ENCODE measurements at places on chromosomes 3 and 15.

DNA sequence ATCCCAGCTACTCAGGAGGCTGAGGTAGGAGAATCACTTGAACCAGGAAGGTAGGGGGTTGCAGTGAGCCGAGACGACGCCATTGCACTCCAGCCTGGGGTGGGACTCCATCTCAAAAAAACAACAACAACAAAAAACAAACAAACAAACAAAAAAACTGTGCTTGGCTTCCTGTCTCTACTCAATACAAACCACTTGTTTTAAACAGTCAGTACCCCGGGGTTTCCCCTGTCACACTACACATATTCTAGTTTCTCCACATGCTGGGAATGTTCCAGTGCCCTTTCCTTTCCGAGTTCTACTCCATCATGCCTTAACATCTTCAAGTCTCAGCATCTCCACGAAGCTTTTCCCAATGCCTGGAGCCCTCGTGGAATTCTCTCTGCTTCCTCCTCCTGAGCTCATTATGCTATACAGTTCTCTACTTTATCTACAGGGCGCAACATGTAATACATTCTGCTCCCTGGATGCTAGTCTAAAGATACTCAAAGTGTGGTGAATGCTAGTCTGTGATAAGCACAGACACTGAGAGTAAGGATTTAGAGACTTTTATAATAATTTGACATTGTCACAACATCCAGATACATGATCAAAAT lies 7.8 kb downstream of the EMC3 start:
- no peak overlapping the region for H3K27ac ChIP-seq
- no peak for DNase-seq
- no peak overlapping the region for H3K4me3 ChIP-seq

DNA sequence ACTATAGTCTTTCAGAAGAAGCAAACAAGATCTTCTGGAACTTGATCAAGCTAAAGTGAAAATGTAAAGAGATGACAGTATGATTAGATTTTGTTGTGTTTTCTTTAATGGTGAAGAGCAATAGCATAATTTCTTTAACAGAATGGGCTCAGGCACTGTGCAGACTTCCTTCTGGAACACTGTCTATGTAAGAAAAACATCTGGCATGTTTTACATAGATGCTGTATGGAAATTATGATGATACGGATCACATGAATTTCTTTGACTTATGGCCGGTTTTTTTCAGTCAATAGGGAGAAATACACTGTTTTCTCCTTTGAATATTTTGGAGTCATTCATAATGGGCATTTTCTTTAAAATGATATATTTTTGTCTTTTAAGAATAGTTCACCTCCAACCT lies 42.6 kb downstream of the PHLDB2 start:
- H3K27ac ChIP-seq: no peak overlapping the region
- no peaks in the 10 kb centered on the region for H3K4me1 ChIP-seq
- H3K36me3 ChIP-seq: no peaks in the 10 kb centered on the region
- DNase-seq: no peak

DNA sequence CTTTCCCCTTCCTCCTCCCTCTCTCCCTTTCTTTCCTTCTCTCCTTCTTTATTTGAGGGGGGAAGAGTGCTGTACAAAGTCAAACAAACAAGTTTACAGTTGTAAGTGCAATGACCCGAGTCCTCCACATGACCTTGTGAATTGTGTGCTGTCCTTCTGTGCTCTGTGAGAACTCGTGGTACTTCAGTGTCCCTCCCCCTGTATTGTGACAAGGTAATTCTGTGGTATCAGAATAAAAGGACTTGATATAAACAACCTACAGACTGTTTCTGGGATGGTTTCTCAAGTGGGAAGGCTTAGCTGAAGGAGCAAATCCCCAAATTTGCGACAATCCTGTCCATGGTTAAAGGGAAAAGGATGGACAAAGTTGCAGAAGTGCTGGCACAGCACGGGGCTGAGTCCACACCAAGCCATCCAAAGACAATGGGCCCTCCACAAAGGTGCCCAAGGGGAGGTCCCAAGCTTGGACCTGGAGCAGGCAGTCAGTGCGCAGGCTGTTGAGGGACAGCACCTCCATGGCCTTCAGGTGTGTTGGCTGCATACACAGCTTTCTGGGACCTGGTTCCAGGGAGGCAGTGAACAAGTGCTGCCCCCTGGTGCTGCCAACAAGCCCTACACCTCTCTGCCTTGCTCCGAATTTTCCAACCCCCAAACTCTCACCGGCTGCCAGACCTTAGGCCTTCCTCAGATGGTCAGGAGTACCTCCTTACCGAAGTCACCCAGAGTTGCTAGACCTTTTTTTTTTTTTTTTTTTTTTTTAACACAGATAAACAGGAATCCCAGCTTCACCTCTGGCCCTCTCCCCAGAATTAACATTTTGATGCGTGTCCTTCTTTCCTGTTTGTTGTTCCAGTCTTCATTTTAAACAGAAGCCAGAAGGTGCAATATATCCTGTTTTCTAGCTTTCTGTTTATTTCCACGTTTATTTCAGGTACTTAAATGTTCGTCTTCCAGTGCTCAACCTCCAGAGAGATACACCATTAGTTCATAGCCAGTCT lies 2.6 kb upstream of the APEH start:
- H3K27me3 ChIP-seq: no peaks in the 10 kb centered on the region
- H3K4me3 ChIP-seq: no peak overlapping the region
- H3K4me1 ChIP-seq: peaks cover 34% of the 10 kb centered on the region
- peaks cover 15% of the 10 kb centered on the region for H3K36me3 ChIP-seq
- no peak overlapping the region for H3K27ac ChIP-seq

DNA sequence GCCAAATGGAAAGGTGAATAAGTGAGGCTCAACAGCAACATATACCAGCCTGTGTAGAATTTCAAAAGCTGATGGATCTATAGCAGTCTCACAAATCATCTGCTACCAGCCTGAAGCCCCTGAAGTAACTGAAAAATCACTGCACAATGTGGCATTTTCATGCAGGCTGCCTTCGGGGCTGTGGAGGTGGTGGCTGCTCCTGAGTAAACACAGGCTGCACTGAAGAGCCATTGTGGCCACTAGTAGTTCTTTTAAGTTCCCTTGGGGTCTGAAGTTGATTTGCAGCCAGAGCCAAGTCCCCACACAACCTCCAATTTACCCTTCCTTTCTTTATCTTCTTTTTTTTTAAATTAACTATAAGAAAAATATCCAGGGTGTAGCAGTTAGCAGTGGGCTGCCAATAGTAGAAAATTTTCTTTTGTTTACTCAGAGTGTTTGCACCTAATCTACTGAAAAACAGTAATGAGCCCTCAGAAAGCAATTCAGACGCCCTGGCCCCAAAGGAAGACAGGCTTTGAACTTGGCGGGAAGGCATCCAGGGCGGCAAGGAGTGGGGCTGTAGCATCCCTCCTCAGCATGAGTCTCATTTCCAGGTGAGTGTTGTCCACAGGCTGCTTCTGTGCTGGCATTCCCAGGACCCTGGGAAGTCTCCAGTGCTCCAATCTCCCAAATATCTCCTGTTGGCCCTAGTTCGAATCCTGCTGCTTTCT lies 13.3 kb upstream of the SUSD5 start:
- H3K36me3 ChIP-seq: no peaks in the 10 kb centered on the region
- no peaks in the 10 kb centered on the region for H3K4me1 ChIP-seq
- no peaks in the 10 kb centered on the region for H3K27me3 ChIP-seq
- no peak overlapping the region for H3K27ac ChIP-seq
- DNase-seq: no peak
- H3K4me3 ChIP-seq: no peak overlapping the region

- no peak overlapping the region for H3K27ac ChIP-seq
- no peaks in the 10 kb centered on the region for H3K36me3 ChIP-seq
- no peaks in the 10 kb centered on the region for H3K4me1 ChIP-seq
- no peak overlapping the region for H3K4me3 ChIP-seq
These were observed 185.7 kb upstream of the CTDSPL start for GRCh38 chr3:37675833-37676596.

- no peaks in the 10 kb centered on the region for H3K36me3 ChIP-seq
- peaks cover 20% of the 10 kb centered on the region for H3K4me1 ChIP-seq
- H3K27me3 ChIP-seq: peaks cover 8% of the 10 kb centered on the region
- H3K27ac ChIP-seq: no peak overlapping the region
- H3K4me3 ChIP-seq: no peak overlapping the region
These were observed 260.1 kb downstream of the UACA start for GRCh38 chr15:70503073-70503745.

DNA sequence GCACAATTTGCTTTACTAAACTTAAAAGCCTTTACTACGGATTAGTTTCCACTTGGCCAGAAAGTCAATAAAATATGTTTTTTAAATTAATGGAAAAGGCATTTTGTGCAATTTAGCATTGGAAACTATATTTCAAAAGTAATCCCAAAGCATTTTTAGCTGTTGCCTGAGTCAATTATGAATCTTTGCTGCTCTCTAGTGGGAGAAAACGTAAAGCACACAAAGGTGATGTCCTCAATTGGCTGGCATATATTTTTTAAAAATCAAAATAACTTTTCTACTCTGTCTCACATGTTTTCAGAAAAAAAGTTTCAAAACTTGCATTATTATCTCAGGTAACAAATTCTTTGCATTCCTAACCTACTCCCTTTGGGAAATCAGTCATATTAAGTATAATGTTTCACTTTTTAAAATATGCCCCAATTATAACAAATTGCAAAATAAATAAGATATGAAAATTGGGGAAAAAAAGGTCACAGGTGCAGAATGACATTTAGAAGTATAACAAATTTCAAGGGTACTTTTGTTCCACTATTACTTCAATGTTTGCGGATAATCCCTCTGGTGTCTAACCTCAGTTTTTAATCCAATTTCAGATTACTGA lies 47.2 kb upstream of the TEX55 start:
- H3K4me3 ChIP-seq: no peak overlapping the region
- DNase-seq: no peak
- H3K27ac ChIP-seq: no peak overlapping the region
- H3K27me3 ChIP-seq: no peaks in the 10 kb centered on the region
- no peaks in the 10 kb centered on the region for H3K4me1 ChIP-seq
- H3K36me3 ChIP-seq: no peaks in the 10 kb centered on the region

- H3K36me3 ChIP-seq: peaks cover 13% of the 10 kb centered on the region
- no peaks in the 10 kb centered on the region for H3K4me1 ChIP-seq
- DNase-seq: no peak
These were observed 740 bp upstream of the ZBTB47 start for GRCh38 chr3:42652611-42653302.

- no peak for DNase-seq
- no peaks in the 10 kb centered on the region for H3K36me3 ChIP-seq
- H3K4me1 ChIP-seq: no peaks in the 10 kb centered on the region
- H3K4me3 ChIP-seq: no peak overlapping the region
These were observed 218.9 kb downstream of the PLOD2 start for GRCh38 chr3:145942052-145942451.

GRCh38 chr3:194687638-194688199 lies 2.0 kb downstream of the FAM43A start:
- DNase-seq: no peak
- no peak overlapping the region for H3K4me3 ChIP-seq
- peaks cover 7% of the 10 kb centered on the region for H3K4me1 ChIP-seq
- H3K36me3 ChIP-seq: no peaks in the 10 kb centered on the region
- H3K27me3 ChIP-seq: no peaks in the 10 kb centered on the region

DNA sequence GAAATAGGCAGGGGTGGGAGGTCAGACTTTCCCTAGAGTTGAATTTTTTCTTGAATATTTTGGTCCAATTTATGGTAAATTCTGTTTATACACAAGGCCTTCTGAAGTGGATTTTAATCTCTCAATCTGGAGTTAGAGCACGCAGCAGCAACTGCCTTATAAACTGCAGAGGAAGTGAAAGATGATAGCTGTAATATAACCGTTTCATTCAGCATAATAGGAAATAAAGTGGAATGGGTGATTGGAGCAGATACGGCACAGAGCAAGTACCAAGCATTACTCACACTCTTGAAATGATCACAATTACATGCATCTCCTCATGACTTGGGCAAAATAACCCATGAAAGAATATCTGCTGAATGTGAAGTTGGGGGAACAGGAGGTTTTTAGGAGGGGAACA lies 106.8 kb downstream of the ARRDC4 start:
- peak overlapping the region; percentile 91 for H3K27ac ChIP-seq
- H3K27me3 ChIP-seq: no peaks in the 10 kb centered on the region
- DNase-seq: no peak
- no peaks in the 10 kb centered on the region for H3K36me3 ChIP-seq

GRCh38 chr3:128473180-128473519 lies 6.5 kb upstream of the DNAJB8 start:
- no peak overlapping the region for H3K27ac ChIP-seq
- no peaks in the 10 kb centered on the region for H3K4me1 ChIP-seq
- no peaks in the 10 kb centered on the region for H3K36me3 ChIP-seq
- no peak overlapping the region for H3K4me3 ChIP-seq
- H3K27me3 ChIP-seq: peaks cover 25% of the 10 kb centered on the region
- DNase-seq: no peak

GRCh38 chr15:48992096-48992495 lies 28.4 kb upstream of the SHC4 start:
- peaks cover 15% of the 10 kb centered on the region for H3K36me3 ChIP-seq
- H3K4me1 ChIP-seq: no peaks in the 10 kb centered on the region
- no peak overlapping the region for H3K4me3 ChIP-seq
- DNase-seq: no peak
- no peak overlapping the region for H3K27ac ChIP-seq
- H3K27me3 ChIP-seq: no peaks in the 10 kb centered on the region

GRCh38 chr15:69525543-69525942 lies 72.9 kb downstream of the RPLP1 start:
- H3K27ac ChIP-seq: no peak overlapping the region
- H3K4me3 ChIP-seq: no peak overlapping the region
- no peaks in the 10 kb centered on the region for H3K4me1 ChIP-seq
- no peaks in the 10 kb centered on the region for H3K36me3 ChIP-seq
- DNase-seq: no peak

DNA sequence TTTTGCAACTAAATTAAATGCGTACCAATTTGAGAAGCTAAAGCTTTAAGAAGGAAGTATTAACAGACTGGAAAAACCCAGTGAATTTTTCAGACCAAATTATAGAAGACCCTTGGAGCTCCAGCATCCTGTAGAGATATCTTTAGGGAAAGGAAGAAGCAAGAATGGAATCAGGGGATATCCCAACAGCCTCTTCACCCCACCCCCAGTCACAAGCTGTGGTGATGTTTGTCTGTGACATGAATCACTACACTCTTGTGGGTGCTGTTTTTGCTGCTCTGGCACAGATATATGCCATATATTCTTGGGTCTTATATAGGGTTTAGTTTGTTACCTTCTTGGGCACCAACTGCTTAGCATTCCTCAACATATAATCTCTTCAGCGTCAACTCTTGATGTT lies 78.5 kb upstream of the BCL6 start:
- no peaks in the 10 kb centered on the region for H3K36me3 ChIP-seq
- H3K27me3 ChIP-seq: no peaks in the 10 kb centered on the region
- no peak overlapping the region for H3K4me3 ChIP-seq
- no peak for DNase-seq

GRCh38 chr3:65551945-65552344 lies 486.8 kb downstream of the MAGI1 start:
- H3K4me1 ChIP-seq: no peaks in the 10 kb centered on the region
- no peak overlapping the region for H3K4me3 ChIP-seq
- no peak overlapping the region for H3K27ac ChIP-seq

DNA sequence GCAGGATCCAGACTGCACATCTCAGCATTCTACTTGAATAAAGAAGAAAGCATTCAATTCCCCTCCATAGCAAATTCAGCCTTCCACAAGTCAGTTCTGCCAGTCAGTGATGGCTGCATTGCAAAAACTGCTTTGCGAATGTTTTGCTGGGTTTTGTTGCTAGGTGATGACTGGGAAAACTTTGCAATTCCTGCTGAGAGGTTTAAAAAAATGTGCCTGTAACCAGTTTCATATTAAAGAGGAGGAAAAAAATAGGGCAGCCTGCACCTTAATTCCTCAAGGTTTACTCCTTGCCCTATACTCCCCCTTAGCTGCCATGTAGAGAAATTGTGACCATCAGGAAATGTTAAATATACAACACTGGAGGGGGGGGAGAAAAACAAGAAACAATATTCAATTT lies 225.6 kb upstream of the ATP11B start:
- H3K27ac ChIP-seq: no peak overlapping the region
- H3K36me3 ChIP-seq: no peaks in the 10 kb centered on the region
- no peak overlapping the region for H3K4me3 ChIP-seq
- DNase-seq: no peak
- no peaks in the 10 kb centered on the region for H3K4me1 ChIP-seq

Data from DND-41 (cell line).